Thymus (tissue), 14 donors: ENCODE measurements at places on chromosomes 12 and 14.
A peak's percentile ranks its signal among the peaks of the same experiment; 100 is the strongest.

- no peak for DNase-seq
Measured at GRCh38 chr12:1925684-1926006, 7.2 kb upstream of the CACNA2D4 start.

DNA sequence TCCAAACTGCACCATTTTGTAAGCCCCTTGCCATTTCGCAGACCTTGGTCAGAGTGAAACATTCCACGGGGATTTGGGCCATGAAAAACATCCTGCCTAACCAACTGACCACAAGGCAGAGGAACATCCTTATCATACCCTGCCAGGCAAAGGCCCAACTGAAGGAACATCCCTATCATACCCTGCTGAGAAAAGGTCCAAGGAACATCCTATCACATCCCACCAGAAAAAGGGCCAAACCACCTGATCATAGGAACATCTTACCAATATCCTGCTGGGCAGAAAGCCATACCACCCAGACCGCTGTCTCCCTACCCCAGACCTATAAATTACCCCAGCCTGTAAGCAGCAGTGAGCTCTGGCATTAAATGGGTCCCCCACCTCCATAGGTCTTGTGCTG is 19.4 kb upstream of the LRRC9 start:
- DNase-seq: no peak

DNA sequence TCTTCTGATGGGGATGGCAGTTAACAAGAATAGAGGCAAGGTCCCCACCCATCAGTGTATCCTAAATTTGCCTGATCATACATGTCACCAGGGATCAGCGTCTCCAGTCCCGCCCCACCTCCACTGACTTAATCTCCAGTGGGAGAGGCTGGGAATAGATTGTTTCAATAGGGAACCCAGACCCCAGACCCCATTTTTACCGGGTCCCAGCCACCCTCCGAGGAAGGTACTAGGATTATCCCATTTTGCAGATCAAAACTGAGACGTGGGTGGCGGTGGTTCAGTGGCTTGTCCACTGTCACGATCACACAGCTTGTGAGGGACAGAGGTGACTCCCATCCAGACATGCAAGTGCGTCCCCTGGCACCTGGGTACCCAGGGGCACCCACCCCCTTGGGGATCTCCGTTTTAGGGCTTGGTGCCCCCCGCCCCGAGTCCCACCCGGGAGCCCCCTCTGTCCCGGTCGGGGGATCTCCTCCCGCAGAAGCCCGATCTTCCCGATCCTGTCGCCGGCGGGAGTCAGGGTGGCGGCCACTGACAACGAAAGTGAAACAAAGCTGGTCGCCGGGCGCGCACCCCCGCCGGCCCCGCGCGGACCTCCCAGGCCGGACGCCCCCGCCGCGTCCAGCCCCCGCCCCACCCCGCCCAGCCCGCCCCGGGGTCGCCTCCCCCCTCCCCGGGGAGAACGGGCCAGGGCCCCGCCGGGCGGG is 523 bp downstream of the WSB2 start:
- DNase-seq: no peak

DNA sequence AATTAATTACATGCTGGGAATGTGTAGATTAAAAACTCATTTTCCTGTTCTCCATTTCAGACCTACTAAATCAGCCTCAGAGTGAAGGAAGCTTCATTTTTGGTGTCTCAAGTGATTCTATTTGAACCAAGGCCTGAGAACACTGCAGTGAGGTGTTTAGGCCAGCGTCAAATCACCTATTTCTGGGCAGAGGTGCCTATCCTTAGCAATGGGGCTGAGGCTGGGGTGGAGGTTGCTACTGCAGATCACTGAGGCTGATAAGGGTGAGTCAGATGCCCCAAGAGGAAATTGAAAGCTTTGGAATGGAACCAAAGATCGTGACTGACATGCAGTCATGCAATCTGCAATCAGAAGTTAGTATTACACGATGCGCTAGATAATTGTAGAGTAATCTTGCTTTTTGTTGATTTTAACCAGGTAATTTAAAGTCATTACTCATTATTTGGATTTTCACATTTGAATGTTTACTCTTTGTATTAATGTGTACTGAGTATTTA is 4.4 kb downstream of the TXNRD1 start:
- DNase-seq: peak; percentile 27

- DNase-seq: no peak
Measured at GRCh38 chr14:20706657-20707355, 18.2 kb downstream of the ANG start.

DNA sequence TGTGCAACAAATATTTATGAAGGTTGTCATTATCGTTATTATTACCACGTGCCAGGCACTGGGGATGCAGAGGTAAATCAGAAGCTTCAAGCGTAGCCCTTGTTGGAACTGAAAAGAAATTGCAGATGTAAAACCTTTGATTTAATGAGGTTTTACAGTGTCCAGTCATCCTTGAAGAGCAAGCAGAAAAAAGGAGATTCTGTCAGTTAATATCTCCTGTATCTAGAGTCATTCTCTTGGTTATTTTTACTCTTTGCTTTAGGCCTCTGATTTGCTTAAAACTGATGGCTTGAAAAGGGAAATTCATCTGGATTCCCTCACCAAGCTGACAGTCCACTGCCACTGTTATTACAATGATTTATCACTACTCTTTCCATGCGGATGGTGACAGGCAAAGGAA is 179.3 kb downstream of the GALC start:
- DNase-seq: no peak

GRCh38 chr14:61559641-61560201 is 135.6 kb upstream of the HIF1A start:
- DNase-seq: no peak

DNA sequence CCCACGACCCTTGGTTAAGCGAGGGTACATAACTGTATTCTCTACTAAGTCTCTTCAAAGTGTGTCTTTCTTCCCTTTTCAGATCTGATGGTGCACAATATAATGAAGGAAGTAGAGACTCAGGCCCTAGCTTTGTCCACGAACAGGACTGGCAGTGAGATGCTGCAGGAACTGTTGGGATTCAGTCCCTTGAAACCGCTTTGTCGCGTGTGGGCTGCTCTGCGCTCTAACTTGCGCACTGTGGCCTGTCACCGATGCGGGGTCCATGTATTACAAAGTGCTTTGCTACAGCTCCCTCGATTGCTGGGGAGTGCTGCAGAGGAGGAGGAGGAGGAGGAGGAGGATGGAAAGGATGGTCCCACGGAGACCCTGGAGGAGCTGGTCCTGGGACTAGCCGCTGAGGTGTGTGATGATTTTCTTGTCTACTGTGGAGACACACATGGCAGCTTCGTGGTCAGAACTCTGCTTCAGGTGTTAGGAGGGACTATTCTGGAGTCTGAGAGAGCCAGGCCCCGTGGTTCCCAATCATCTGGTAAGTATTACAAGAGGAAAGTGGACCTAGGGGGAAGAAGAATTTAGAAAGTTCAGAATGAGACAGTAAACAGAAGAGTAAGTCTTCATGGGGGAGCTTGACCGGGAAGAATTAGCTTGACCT is 803 bp downstream of the NOP9 start:
- no peak for DNase-seq

DNA sequence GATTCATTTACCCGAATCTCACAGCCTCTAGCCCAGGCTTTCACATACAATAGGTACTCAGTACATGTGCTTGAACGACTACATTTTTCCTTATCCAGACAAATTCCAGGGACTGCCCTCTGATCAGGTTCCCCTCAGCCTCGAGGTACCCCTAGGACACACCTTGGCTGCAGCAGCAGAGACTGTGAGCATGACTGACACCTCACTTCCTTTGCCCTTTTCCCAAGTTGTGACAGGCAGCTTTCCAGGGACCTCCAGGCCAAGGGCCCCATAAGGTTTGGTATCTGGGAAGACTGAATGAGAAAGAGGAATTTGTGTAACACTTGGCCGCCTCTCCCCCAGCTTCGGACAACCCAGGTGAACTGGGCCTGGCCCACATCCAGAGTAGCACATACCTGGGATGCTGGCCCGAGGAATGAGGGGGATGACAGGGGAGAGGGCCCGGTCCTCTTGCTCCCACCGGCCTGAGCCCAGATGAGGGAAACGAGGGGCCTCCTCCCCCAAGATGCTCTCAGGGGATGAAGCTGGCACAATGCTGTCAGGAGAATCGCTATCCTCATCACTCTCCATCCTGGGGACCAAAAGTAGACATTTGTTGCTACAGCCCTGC is 10.2 kb upstream of the PRKAG1 start:
- DNase-seq: no peak

DNA sequence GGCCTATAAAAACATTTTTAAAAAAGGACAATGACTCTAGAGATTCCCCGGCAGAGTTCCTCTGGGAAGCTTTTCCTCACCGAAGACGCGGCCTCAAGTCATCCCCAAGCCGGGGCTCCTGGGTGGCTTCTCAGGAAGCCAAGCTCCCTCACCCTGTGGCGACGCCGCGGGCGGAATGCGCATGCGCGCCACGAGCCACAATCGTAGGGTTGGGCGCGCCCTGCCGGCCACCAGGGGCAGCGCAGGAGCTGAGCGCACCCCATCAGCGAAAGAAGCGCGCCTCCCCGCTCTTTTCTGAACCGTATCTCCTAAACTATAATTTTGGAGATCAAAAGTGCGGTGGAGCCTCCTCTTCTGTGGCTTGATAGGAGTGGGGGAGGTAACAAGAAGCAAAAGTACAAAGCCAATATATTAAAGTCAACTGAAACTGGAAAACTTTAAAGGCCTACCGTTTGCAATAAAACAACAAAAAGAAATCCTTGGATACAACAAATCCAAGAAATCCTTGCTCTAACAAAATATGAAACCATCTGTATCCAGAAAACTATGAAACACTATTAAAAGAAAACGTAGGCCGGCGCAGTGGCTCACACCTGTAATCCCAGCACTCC is 17.4 kb upstream of the CHFR start:
- DNase-seq: peak; percentile 90

DNA sequence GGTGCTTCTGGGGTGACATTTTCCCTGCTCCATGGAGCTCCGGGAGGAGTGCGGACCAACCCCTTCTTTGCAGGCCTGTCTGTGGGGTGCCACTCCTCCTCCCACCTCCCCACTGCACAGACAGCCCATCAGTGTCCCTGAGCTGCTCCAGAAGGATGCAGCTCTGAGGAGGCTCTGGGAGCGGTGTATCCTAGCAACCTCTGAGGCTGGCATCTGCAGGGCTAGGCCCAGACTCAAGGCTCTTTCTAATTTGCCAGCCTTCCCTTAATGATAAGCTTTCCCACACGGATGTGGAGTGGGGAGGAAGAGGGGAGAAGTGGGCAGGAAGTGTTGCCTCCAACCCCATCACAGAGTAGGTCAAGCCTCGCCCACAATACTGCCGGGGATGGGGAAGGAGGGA is 59.7 kb downstream of the CALM1 start:
- no peak for DNase-seq

GRCh38 chr14:85087201-85087600 is 442.7 kb upstream of the FLRT2 start:
- no peak for DNase-seq

DNA sequence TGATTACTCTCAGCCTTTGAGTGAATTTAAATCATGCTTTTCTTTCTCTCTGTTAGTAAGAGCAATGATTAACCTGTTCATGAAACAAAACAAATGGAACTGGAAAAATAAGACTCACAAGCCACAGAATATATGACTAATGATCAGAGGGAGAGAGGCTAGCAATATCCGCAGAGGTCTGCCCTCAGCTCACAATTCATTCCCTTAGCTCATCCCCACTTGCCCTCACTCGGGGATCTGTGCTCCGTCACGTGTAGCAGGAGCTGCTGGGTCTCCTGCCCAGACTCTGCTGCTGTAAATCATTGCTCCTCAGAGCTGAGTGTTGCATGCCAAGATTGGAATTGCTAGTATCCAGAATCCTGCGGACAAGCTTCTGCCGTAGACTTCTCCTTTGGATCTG is 53.1 kb upstream of the GNG2 start:
- no peak for DNase-seq

- DNase-seq: no peak
Measured at GRCh38 chr12:27610374-27610773, 85.9 kb upstream of the REP15 start.

DNA sequence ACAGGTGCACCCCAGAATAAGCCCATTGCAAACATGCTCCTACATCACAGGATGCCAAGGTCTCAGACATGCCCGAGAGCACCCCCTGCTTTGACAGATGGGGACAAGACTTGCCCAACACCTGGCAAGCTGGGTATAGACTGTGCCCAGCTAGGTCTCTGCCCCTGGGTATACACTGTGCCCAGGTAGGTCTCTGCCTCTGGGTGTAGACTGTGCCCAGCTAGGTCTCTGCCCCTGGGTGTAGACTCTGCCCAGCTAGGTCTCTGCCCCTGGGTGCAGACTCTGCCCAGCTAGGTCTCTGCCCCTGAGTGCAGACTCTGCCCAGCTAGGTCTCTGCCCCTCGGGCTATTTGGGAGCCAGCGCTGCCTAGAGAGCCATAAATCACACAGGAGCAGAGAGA is 85.9 kb downstream of the CCDC88C start:
- no peak for DNase-seq

DNA sequence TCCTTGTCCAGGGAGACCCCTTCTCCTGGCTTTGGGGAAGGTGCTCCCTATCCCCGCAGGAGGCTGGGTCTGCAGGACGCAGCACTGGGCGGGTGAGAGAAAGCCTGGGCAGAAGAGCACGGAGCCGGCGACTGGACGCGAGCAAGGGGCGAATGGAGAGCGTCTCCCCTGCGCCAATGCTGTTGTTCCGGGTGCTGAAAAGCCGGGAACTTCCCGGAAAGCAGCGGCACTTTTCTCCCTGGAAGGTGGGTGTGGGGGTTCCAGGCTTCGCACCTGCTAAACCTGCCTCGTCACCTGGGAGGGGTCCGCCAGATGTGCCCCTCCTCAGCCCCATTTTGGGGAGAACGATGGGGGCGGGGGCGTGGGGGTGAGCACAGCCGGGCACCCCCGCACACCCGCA is 417.1 kb upstream of the TMTC1 start:
- no peak for DNase-seq

GRCh38 chr14:20350860-20351259 is 7.4 kb downstream of the PARP2 start:
- DNase-seq: no peak

GRCh38 chr12:66571361-66571915 is 107.4 kb downstream of the GRIP1 start:
- no peak for DNase-seq

GRCh38 chr12:107399046-107399445 is 286.6 kb upstream of the PWP1 start:
- no peak for DNase-seq

DNA sequence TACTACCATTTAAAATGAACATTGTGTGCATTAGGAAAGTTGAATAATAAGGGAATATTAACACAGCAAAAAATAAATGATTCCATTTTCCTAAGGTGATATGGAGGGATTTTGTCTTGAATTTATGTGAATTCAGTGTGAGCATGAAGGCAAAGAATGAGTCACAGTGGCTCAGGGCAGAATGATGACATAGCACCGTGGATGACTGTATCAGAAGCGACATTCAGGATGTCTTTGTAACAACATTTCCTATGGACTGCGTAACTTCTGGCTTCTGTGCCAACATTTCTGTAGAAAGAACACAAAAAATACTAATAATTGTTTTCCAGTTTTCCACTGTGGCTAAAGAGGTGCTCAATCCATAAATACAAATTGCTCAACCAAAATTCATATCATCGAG is 54.6 kb downstream of the TTC8 start:
- no peak for DNase-seq

GRCh38 chr14:24838945-24839616 is 205.1 kb upstream of the GZMB start:
- DNase-seq: no peak
